CD4-positive, CD25-positive, alpha-beta regulatory T cell (primary cell): ENCODE measurements at places on chromosomes 12 and 14.

GRCh38 chr12:2833327-2833726 lies 1.5 kb downstream of the NRIP2 start:
- DNase-seq: no peak

- no peak for DNase-seq
Measured at GRCh38 chr14:86604561-86604960, 1074.6 kb downstream of the FLRT2 start.

DNA sequence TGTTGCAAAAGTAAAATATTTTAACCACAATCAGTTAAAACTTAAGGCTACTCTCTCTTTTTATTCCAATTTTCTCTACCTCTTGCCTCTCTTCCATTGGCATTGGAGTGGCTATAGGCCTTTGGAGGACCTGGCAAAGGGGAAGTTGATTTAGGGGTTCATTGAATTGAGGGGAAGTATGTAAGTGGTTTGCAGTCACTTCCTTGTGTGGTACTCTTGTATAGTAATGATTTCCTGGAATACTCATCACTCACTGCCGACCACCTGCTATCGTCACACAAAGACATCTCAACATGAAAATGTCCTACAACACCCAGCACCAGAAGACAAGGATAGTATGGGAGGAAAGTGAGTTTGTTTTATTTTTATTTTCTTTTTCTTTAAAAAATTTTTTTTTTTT lies 45.7 kb upstream of the CPM start:
- DNase-seq: no peak

- no peak for DNase-seq
Measured at GRCh38 chr12:92516277-92516600, 186.6 kb upstream of the PLEKHG7 start.

DNA sequence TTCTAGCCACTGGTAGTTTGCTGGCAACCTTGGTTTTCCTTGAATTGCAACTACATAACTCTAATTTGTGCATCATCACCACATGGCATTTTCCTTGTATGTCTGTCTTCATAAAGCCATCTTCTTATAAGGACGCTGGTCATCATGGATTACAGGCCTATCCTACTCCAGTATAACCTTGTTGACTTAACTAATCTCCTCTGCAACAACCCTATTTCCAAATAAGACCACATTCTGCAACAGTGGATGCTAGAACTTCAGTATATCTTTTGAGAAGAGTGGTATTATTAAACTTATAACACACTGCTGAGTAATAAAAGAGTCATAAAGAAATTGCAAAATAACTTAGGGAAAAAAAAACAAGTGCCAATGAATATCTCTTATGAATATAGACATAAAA lies 511.8 kb upstream of the FOXG1 start:
- DNase-seq: no peak

DNA sequence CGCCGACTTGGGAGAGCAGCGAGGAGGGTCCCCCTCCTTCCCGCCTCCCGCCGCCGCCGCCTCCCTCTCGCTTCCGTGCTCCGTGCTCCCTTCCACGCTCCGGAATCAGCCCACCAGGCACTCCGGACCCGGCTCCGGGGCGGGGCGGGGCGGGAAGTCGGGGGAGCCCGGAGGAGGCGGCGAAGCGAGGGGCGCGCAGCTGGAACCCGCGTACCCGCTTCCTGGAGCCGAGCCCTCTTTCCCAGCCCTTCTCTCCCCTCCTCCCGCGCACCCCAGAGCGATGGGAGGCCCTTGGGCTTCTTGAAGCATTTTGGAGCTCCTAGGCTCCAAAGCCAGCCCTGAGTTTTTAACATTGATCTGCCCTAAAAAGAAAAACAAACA lies at the start of gene SYNDIG1L:
Gene SYNDIG1L, minus strand, starts transcription at position 9 of the 381 bp plus-strand sequence. CDS start 16,466 bp downstream, outside the sequence.
- no peak for DNase-seq
